PC-9 (cell line): ENCODE measurements at places on chromosomes 5 and 9. TPM values are rescaled to one million over a fixed set of nuclear protein-coding genes. Genes with fewer than 3 reads are reported as not detected.

The HMCN2 gene
- 1.6 and 3.1 TPM in 2 replicates for total RNA-seq

The CERT1 gene
- total RNA-seq: 17.6 and 19.5 TPM in 2 replicates

The ADGRD2 gene
- total RNA-seq: not detected in 2 replicates

The ARHGEF37 gene
- 5.5 and 8.6 TPM in 2 replicates for total RNA-seq

The TRIM7 gene
- total RNA-seq: 9.2 and 10.4 TPM in 2 replicates

The LRRC14B gene
- not detected in 2 replicates for total RNA-seq

The MARCOL gene
- not detected in 2 replicates for total RNA-seq

DNA sequence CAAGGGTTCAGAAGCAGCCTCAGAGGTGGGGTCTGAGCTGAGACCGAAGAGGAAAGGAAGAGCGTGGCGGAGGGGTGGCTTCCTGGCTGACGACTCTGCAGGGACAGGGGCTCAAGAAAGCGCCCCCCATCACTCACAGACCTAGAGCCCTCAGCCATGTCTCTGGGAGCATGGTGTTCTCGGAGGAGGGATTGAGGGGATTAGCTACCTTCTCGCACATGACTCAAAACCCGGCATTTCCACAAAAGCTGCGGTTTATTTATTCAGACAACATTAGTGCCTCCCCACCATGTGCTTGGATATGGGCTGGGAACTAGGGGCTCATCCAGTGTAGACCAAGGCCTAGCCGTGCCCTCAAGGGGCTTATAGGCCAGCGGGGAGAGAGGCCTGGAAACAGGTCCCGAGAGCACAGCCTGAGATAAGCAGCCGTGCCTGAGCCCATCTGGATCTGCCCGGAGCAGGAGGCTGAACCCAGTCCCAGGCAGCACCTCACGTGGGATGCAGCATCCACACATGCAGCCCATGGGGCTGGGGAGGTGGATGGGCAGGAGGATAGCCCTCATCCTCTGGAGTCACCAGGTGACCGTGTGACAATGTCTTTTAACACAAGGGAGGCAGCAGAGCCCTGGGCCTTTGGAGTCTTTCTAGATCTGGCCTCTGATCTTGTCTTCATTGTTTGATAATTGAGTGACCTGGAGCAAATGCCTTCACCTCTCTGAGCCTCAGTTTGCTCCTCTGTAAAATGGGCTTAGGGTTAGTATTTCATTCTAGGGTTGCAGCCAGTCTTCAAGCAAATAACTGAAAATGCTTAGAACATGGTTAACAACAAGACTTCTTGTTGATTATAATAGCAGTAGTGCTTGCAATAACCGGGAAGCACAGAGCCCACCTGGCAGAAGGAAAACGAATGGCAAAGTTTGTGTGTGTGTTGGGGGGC, 878 bp upstream of the HMCN2 start:
- H3K4me1 ChIP-seq: no peaks in the 10 kb centered on the region
- no peak overlapping the region for H3K27ac ChIP-seq
- H3K27me3 ChIP-seq: peaks cover 64% of the 10 kb centered on the region
- H3K4me3 ChIP-seq: no peak overlapping the region
- no peak for DNase-seq
- no peaks in the 10 kb centered on the region for H3K36me3 ChIP-seq

DNA sequence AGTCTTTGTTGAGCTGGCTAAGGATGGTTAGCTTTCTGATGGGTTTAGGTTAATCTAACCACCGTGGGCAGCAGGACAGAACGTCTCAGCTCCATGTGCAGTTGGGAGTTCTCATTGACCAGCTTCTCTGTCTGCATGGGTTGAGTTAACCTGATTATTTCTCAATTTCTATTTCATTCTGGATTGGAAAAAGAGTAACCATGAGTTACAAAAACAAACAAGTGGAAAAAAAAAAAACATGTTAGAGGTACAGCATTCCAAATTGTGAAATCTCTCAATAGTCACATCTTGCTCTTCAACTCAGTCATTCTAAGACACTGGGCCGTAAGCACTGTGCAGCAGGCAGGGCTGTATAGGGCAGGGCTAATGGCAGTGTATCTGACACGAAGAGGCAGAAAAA, 343.7 kb upstream of the KLF4 start:
- H3K36me3 ChIP-seq: no peaks in the 10 kb centered on the region
- DNase-seq: no peak
- no peak overlapping the region for H3K27ac ChIP-seq
- H3K4me1 ChIP-seq: no peaks in the 10 kb centered on the region
- H3K4me3 ChIP-seq: no peak overlapping the region
- H3K27me3 ChIP-seq: no peaks in the 10 kb centered on the region

DNA sequence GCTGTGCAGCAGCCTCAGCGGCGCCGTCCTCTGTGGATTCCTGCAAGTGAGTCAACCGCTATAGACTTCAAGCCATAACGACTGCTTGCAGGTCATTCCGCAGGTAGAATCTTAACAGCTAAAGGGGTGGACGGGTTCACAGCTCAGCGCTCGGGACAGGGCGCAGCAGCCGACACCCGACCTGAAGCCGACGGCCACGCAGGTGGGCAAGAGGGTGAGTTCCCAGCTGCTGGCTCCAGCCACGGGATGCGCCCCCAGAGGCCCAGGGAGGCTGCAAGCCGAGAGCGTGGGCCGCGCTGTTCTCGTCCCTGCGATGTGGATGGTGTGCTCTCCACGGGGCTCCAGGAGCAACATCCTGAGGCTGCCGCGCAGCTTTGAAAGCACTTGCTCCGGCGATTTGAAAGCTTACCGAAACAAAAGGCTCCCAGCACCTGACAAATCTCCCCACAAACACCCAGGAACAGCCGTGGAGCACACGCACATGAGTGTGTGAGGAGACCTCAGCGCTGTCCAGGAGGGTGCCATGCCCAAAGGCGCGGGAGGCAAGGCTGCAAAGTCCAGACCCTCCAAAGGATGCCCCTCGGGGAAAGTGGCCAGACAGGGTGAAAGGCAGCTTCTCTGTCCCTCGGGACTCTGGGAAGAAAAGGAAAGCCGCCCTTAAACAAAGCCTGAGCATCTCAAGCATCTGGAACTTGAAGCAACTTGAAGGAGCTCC, 48.7 kb downstream of the EXD3 start:
- no peaks in the 10 kb centered on the region for H3K36me3 ChIP-seq
- H3K4me1 ChIP-seq: no peaks in the 10 kb centered on the region
- H3K4me3 ChIP-seq: no peak overlapping the region
- H3K27ac ChIP-seq: no peak overlapping the region
- H3K27me3 ChIP-seq: no peaks in the 10 kb centered on the region

- peaks cover 95% of the 10 kb centered on the region for H3K27me3 ChIP-seq
- H3K27ac ChIP-seq: no peak overlapping the region
- no peak overlapping the region for H3K4me3 ChIP-seq
- DNase-seq: no peak
- H3K36me3 ChIP-seq: no peaks in the 10 kb centered on the region
These were observed 56.4 kb upstream of the NEURL1B start for GRCh38 chr5:172584638-172585037.

DNA sequence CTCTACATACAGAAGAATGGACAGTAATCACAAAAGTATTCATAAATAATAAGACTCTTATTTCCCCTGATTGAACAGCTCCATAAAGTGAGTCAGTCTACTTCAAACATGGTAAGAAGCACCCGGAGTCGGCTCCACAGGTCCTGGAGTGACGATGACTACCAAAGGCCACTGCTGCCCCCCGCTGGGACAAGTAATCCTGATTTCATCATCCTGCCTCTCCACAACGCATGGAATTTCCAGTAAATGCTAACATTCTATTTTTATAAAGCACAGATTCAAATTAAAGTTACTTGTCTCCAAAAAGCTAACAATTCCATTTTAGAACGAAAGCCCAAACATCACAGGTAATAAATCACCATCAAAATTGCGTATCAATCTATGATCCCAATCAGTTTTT, 16.2 kb downstream of the ATPSCKMT start:
- peaks cover 6% of the 10 kb centered on the region; the same call in 1 of the 2 replicates for H3K4me1 ChIP-seq
- peak overlapping the region; percentile 9; the same call in 1 of the 2 replicates for H3K27ac ChIP-seq
- peak; percentile 76 for DNase-seq
- H3K4me3 ChIP-seq: no peak overlapping the region
- H3K36me3 ChIP-seq: no peaks in the 10 kb centered on the region
- H3K27me3 ChIP-seq: no peaks in the 10 kb centered on the region

- no peak for DNase-seq
- H3K27me3 ChIP-seq: no peaks in the 10 kb centered on the region
- no peak overlapping the region for H3K4me3 ChIP-seq
- no peaks in the 10 kb centered on the region for H3K4me1 ChIP-seq
These were observed 300.3 kb upstream of the GRAMD2B start for GRCh38 chr5:126122942-126123341.

GRCh38 chr9:133472277-133472645, 6.6 kb downstream of the SLC2A6 start:
- no peaks in the 10 kb centered on the region for H3K27me3 ChIP-seq
- no peaks in the 10 kb centered on the region for H3K36me3 ChIP-seq
- H3K27ac ChIP-seq: no peak overlapping the region
- H3K4me1 ChIP-seq: no peaks in the 10 kb centered on the region
- no peak overlapping the region for H3K4me3 ChIP-seq

GRCh38 chr9:89902450-89903140, 297.8 kb downstream of the GADD45G start:
- H3K4me1 ChIP-seq: no peaks in the 10 kb centered on the region
- H3K27ac ChIP-seq: no peak overlapping the region
- DNase-seq: no peak
- H3K4me3 ChIP-seq: no peak overlapping the region

DNA sequence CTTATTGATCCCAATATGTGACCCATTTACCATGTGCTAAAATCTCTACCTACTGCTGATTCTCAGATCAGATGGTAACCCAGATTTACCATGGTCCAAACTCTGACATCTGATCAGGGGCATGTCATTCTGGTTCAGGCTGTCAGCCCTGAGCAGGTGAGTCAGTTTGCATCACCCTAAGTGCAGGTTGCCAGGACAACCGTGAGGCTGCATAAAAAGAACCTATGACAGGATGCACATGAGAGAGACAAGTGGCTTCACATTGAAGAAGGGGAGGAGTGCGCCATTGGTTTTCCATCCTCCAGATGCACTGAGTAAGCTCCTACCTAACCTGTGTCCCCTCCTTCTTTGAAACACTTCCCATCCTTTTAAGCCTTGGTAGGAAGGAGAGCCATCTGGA, 801 bp upstream of the PRSS3 start:
- no peaks in the 10 kb centered on the region for H3K36me3 ChIP-seq
- no peak overlapping the region for H3K4me3 ChIP-seq
- DNase-seq: no peak
- 0 out of 2 replicates have a peak overlapping the region, but pooled peaks have one; percentile 9 for H3K27ac ChIP-seq

DNA sequence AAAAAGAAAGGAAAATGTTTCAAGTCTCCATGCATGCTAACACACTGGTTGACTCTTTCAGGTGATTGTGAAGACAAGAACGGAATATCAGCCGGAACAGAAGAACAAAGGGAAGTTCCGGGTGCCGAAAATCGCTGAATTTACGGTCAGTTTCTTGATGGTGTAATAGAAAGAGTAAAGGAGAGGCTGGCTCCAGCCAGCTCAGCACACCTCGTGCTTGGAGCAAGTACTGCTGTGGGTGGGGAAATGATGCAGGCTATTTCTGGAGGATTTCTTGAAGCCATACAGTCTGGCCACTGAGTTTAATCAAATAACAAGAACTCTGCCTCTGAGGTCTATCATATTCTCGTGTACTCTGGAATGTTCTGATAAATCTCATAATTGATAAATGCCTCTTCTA, 18.7 kb downstream of the NSG2 start:
- no peaks in the 10 kb centered on the region for H3K36me3 ChIP-seq
- no peak overlapping the region for H3K4me3 ChIP-seq
- no peak for DNase-seq
- H3K27me3 ChIP-seq: peaks cover 74% of the 10 kb centered on the region

- peak; percentile 56 for DNase-seq
- H3K27ac ChIP-seq: no peak overlapping the region
- H3K4me1 ChIP-seq: peaks cover 31% of the 10 kb centered on the region
- no peaks in the 10 kb centered on the region for H3K36me3 ChIP-seq
These were observed 147.3 kb downstream of the TTLL11 start for GRCh38 chr9:121945849-121946248.

DNA sequence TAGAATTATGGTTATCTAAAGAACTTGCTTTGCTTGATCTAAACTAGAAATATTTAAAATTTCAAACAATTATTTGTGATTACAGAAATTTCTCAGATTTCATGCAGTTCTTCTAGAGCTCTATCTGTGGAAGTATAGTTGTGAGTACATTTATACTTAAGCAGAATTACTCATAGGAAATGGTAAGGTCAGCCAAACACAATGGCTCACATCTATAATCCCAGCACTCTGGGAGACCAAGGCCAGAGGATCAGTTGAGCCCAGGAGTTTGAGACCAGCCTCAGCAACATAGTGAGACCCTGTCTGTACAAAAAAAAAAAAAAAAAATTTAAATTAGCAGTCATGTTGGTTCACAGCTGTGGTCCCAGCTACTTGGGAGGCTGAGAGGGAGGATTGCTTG, 71.0 kb downstream of the INVS start:
- no peak for DNase-seq
- H3K27me3 ChIP-seq: no peaks in the 10 kb centered on the region
- H3K4me3 ChIP-seq: no peak overlapping the region
- no peaks in the 10 kb centered on the region for H3K36me3 ChIP-seq
- H3K4me1 ChIP-seq: no peaks in the 10 kb centered on the region

DNA sequence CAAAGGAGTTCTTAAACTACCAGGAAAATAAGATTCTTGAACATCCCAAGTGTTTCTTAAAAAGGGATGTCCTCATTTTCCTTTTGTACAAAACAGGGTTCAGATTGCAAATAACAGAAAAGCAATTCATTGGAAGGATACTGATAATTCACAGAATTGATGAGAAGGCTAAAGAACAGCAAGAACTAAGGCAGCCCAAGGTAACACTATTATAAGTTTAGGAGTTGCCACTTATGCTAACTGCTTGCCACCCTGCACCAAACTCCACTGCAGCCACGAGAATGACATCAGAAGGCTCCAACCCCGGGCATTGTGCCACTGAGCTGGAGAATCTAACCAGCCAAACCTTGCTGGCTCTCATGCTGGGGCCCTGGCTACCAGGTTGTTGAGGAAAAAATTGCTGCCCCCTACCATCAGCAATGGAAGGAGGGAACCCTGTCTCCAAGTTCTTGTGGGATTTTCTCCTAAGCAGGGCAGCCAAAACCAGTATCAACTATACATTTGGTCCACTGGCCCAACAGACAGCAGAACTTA, 123.4 kb downstream of the ARL15 start:
- no peaks in the 10 kb centered on the region for H3K36me3 ChIP-seq
- no peak overlapping the region for H3K27ac ChIP-seq
- H3K27me3 ChIP-seq: no peaks in the 10 kb centered on the region

DNA sequence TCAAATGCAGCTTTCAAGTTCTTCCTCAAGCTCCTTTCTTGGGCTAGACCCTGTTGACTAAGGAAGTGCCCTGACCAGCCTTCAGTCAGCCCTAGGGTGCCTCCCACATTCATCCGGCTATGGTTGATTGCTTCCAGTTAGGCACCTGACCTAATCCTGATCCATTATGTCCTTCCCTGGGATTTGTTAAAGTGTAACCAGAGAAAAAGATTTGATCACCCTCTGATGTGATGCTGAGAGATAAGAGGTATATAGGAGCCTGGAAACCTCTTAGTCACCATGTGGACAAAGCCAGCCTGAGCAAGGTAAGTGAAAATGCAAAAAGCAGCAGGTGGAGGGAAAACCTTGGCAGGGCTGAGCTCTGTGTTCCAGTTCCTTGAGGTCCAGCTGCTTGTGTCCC, 178.8 kb upstream of the ERCC6L2 start:
- H3K36me3 ChIP-seq: no peaks in the 10 kb centered on the region
- no peak overlapping the region for H3K27ac ChIP-seq
- no peaks in the 10 kb centered on the region for H3K4me1 ChIP-seq
- no peak for DNase-seq
- no peak overlapping the region for H3K4me3 ChIP-seq
- H3K27me3 ChIP-seq: peaks cover 56% of the 10 kb centered on the region
